Stimulated activated CD8-positive, alpha-beta memory T cell treated with anti-CD3 and anti-CD28 coated beads, Interleukin-4, amount 100 ng/mL, for 4 hours (primary cell): ENCODE measurements at places on chromosomes 4 and X.

DNA sequence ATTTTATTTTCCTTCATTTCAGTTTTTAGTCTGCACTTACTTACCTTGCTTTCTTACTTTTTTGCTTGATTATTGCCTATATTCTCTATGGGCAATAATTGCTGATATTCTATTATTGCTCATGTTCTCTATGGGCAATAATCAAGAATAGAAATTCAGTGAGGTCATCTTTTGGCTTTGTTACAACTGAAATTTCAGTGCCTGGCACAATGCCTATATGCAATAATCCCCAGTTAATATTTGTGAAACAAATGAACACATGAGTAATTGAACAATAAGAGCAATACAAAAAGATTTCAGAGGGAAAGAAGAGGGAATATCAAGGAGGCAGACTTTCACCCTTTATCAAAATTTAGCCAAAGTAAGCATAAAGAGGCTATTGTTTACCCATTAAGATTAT, 48.6 kb upstream of the ARSJ start:
- no peak for DNase-seq

DNA sequence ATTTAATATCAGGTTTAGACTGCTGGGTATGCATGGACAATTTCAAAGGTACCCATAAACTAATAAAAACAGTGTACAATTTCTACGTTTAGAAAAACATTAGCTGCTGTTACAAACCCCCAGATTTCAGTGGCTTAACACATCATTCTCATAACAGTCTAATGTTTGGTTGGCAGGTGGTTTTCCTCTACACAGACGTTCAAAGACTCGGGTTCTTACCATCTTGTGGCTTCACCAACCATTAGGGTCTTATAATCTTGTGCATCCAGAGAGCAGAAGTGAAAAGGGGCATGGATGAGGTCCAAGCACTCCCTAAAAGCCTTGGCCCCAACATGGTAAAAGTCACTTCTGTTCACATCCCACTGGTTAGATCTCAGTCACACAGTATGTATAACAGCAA, 71.6 kb downstream of the SH3RF1 start:
- no peak for DNase-seq

DNA sequence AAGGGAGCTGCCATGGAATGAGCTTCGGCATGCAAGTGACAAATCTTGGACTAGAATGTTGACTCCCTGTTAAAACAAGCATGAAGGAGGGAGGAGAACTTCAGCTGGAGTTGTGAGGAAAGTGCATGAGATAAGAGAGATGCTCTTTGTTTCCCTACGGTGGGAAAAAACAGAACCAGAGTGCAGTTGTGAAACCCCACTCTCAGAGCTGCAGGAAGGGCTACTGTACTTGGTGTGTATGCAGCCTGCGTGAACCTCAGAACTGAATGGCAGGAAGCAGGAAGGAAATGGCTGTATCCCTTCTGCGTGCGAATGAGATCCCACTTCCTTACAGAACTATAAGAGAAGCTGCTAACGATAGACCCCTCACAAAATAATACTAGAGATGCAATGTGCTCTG, 57.2 kb downstream of the EGF start:
- no peak for DNase-seq

DNA sequence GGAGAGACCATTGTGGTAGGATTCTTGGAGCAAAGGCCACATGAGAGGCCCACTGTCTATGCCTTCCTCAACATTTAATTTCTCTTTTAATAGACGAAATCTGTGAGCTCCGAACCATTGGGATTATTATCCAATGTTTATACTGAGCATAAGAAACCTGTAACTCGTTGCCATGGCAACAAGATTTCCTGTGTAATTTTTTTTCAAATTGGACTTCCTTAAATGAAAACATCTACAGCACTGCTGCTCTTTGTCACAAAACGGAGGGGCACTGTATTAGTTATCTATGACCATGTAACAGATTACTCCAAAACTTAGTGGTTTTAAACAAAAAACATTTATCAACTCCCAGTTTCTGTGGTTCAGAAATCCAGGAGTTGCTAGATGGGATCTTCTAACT, 38.7 kb downstream of the PPP1R2C start:
- DNase-seq, result no peak

GRCh38 chr4:108636246-108636645, 14.2 kb upstream of the OSTC start:
- no peak for DNase-seq

- DNase-seq, result no peak
Measured at GRCh38 chr4:7007944-7008343, 35.2 kb upstream of the TADA2B start.

- no peak for DNase-seq
Measured at GRCh38 chrX:117713411-117713810, 403.2 kb downstream of the KLHL13 start.
